ENCODE measurements at places on chromosomes 16 and 17.

- no peak for DNase-seq
These were observed 62.8 kb upstream of the GPR139 start for GRCh38 chr16:20136446-20136968.

GRCh38 chr17:78922816-78923498 lies 2.2 kb downstream of the TIMP2 start:
- DNase-seq = no peak

DNA sequence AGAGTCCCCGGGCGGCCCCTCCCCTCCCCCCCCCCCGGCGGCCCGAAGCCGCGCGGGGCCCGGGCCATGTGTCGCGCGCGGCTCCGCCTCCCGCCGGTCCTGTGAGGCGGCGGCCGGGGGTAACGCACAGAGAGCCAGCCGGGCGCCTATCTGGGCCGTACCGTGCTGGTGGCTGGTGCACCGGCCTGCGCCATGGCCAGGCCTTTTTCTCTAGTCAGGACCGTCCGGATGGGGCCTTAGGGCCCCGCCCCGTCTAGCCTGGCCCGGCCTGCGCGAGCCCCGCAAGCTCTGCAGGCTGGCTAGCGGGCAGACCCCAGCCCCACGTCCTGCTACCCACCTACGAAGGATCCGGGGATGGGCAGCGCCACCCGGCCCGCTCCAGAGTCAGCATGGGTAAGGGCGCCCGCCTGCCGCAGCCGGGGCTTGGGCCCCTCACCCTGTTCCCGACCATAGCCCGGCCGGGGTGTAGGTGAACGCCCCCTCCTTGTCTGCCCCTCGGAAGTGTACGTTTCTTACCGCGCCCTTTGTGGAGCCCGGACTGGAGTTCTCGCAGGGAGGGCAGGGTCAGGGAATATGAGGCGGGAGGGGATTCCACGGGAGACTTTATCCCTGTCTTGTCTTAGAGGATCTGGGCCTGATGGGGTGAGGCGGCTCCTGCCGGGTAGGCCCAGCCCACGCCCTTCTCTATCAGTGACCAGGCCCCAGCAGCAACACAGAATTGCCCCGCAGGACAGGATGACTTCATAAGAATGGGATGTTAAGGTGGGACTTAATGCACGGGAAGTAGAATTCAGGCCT lies at the start of gene CENPT:
TSS of gene CENPT (minus strand) at position 630 of the 798 bp plus-strand sequence. CDS start 13,834 bp downstream, outside the sequence.
- DNase-seq = peak; percentile 36

DNA sequence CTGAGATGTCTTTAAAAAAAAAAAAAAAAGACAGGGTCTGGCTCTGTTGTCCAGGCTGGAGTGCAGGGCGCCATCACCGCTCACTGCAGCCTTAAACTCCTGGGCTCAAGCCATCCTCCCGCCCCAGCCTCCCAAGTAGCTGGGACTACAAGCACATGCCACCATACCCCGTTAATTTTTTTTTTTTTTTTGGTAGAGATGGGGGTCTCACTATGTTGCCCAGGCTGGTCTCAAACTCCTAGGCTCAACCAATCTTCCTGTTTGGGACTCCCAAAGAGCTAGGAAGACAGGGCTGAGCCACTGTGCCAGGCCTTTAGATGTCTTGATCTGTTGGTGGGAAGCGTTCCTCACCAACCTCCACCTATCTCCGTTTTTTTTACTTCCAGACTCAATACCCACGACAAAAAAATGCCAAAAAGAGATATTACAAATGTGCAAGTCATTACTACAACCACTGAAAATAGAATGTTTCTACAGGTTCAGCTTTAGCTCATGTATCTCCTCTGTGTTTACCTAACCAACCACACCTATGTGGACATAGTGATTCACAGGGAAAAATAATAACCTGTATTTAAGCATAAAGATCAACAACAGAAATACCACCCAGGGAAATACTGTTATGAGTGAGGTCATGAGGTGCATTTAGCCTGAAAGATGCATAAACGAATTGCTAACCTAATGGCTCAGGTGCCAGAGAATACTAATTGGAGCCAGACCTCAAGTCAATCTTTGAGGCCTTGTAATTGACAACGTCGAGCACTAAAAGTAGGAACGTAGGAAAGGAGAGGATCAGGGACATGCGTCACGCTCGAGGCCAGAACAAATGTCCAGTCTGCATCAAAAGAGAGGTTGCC lies 22.6 kb downstream of the NACA2 start:
- no peak for DNase-seq

- DNase-seq = no peak
These were observed 46.7 kb upstream of the SLC5A10 start for GRCh38 chr17:18905226-18905625.

GRCh38 chr17:81025065-81025740 lies 9.7 kb upstream of the BAIAP2 start:
- no peak for DNase-seq

DNA sequence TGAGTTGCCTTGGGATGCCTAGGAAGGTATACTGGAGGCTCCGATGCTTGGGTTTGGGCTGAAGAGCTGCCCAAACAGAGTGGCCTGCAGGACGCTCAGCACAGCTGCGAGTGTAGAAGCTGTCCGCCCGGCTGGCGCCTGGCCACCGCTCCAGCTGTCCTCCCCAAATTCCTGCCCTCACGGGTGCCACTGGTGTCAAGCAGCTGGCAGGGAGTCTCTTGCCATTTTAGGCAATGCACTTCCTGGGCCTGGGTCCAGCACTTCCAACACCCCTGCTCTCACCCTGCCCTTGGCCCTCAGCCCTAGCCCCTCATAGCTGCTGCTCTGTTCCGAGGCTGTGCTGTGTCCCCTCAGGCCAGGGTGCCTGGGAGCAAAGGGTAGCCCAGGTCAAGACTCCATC lies 5.2 kb upstream of the PKMYT1 start:
- DNase-seq = no peak

GRCh38 chr16:65313936-65314626 lies 192.2 kb upstream of the CDH11 start:
- DNase-seq = peak; percentile 9

DNA sequence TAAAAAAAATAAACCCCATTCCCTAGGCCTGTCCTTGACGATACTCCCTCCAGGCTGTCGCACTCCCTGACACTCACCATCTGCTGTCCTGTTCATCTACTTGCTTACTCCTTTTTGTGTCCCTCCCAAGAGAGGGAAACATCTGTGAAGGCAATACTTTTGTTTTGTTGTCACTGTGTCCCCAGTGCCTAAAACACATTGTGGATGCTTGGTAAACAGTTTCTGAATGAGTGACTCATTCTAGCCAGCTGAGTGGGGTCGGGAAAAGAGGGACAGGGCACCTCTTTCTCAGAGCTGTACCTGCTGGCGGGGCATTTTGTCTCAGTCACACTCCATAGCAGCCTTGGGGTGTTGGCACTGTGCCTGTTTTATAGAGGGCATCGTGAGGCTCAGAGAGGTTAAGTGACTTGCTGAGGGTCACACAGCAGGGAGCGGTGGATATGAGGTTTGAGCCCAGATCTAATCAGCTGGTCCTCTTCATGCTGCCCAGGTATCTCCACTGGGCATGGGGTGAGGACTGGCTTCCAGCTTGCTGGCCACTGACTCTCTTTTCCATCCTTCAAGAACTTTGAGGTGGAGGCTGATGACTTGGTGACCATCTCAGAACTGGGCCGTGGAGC lies 15.6 kb downstream of the MAP2K3 start:
- DNase-seq = no peak

- peak; percentile 34 for DNase-seq
These were observed 255.5 kb upstream of the KCNJ16 start for GRCh38 chr17:69819316-69820087.

- DNase-seq = no peak
These were observed 6.2 kb upstream of the ABCA8 start for GRCh38 chr17:68961214-68961882.

- DNase-seq = no peak
These were observed 14.8 kb upstream of the ZNF287 start for GRCh38 chr17:16583781-16584180.

- peak; percentile 66 for DNase-seq
These were observed 15.5 kb downstream of the VPS35 start for GRCh38 chr16:46673320-46674013.

DNA sequence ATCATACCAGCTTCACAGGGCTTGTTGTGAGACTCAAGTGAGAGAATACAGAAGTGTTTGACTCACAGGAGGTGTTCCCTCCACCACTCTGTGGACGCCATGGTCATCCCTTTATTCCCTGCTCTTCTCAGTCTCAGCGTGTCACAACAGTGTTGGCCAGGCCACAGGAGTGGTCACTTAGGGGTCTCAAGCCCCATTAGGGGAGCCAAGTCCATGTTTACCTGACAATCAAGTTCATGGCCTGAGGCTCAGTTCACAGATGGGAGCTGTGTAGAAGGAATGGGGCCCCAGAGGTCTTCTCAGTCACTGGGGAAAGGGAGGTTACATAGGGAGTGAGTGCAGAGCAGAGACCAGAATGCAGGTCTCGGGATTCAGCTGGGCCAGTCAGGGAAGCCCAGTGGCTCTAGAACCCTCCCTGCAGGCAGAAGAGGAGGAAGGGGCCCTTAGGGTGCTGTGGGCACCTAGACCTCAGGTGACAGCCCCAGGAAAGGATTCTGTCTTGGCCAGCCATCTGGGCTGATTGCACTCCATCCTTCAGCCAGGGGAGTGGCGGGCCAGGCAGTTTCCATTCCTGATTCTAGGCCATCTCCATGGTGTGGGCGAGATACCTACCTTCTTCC lies 9.5 kb upstream of the CENPT start:
- DNase-seq = no peak

- DNase-seq = peak; percentile 10
These were observed 434.0 kb upstream of the CDH5 start for GRCh38 chr16:65932350-65933072.

DNA sequence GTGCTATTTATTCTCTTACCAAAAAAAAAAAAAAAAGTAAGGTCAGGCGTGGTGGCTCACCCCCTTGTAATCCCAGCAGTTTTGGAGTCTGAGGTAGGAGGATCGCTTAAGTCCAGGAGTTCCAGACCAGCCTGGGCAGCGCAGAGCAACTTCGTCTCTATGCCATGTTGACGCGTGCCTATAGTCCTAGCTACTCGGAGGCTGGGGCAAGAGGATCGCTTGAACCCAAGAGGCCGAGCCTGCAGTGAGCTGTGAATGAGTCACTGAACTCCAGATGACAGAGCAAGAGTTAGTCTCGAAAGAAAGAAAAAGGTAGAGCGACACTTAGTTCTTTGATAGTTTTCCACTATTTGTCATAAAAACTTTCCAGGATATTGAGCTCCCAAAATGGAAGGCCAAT lies 1.4 kb upstream of the TENT4B start:
- DNase-seq = no peak

DNA sequence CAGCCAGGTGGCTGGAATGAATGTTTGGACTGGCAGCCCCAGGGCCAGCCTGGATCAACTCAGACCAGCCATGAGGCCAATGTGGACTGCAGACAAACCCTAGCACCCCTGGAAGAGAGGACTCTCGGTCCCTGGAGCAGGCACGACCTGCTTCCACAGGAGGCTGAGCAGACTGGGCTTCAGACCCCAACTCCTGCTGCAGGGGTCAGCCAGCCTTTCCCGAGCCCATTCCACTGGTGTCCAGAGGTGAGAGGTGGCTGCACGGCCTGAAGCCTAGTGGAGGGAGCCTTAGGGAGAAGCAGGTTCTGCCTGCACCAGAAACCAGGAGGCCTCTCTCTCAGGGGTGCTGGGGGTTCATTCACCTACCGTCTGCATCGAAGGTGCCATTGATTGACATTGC lies 97.1 kb downstream of the CPPED1 start:
- DNase-seq = no peak

GRCh38 chr16:75074920-75075687 lies 41.5 kb downstream of the LDHD start:
- DNase-seq = no peak

GRCh38 chr16:77637940-77638339 lies 84.4 kb upstream of the NUDT7 start:
- DNase-seq = no peak

DNA sequence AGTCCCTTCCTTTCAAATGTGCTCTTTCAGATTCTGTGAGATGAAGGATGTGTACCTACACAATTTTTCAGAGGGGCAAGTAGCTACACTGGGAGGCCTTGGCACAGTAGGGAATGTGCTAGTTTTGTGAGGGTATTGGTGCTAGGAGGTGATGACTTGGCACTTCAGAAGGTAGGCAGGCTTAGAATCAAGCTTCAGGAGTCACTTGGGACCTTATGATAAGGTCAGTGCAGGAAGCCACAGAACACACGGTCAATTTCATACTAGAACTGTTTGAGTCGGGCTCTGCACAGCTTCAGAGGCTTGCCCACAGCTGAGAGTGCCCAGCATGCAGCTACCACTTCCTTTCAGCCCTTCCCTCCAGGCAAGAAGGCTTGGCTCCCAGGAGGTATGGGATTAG lies 6.1 kb downstream of the CMTM1 start:
- DNase-seq = no peak

GRCh38 chr16:7363422-7364417 lies 31.1 kb downstream of the RBFOX1 start:
- no peak for DNase-seq

- peak; percentile 80 for DNase-seq
These were observed 1.1 kb upstream of the CHRNB1 start for GRCh38 chr17:7443499-7444485.

DNA sequence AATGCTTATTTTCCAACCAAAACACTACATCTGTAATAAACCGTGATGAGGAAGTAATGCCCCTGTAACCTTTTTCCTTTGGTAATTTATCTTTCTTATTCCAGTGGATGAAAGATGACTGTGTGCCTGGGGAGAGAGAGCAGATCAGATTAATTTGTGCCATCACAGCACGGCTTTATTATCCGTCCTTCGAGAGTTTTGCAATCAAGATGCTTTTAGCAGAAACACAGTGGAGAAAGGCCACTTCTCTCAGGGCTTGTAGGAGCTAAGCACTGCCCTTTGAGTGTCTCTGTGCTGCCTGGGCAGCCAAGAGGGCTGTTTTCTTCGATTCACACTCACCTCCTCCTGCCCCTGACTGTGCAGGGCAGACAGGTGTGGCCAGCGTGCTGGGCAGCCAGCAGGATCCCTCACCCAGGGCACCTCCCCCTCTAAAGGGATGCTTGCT lies 190.2 kb downstream of the PRKCA start:
- DNase-seq = peak; percentile 87

DNA sequence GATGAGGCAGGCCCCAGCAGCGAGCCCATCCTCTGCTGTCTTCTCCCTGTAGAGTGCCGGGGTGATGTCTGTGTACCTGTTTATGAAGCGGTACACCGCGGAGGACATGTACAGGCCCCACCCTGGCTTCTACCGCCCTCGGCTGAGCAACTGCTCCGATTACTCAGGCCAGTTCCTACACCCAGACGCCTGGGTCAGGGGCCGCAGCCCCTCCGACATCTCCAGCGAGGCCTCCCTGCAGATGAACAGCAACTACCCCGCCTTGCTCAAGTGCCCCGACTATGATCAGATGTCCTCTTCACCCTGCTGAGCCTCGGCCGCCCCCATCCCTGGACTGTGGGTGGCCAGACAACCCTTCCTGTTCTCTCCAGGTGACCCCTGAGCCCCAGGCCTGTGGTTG lies 50.0 kb downstream of the CACNG5 start:
- no peak for DNase-seq

- no peak for DNase-seq
These were observed 18.7 kb upstream of the ATP6V0C start for GRCh38 chr16:2495041-2495440.

GRCh38 chr17:66126231-66126630 lies 65.7 kb downstream of the CEP112 start:
- DNase-seq = peak; percentile 54

DNA sequence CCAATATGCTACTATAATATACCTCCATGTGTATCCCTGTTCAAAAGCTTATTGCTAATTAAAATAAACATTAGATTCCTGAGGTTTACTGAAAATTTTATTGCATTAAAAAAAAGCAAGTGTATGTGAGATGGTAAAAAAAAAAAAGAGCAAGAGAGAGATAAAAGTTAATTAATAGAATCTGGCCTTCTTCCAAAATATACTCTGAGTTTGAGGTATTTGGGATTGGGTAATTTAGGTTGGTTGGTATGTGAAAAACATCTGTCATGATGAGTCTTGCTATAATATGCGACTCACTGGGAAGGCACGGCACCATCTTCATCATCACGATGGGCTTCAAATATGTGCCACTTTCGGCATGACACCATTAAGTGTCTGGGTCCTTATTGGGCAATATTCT lies 711.1 kb upstream of the SOX9 start:
- DNase-seq = peak; percentile 84
